Stimulated activated effector memory CD8-positive, alpha-beta T cell treated with anti-CD3 and anti-CD28 coated beads, Interleukin-12 subunit alpha, Interleukin-12 subunit beta, amount 100 ng/mL, for 72 hours (primary cell): ENCODE measurements at places on chromosomes 3 and 15.

DNA sequence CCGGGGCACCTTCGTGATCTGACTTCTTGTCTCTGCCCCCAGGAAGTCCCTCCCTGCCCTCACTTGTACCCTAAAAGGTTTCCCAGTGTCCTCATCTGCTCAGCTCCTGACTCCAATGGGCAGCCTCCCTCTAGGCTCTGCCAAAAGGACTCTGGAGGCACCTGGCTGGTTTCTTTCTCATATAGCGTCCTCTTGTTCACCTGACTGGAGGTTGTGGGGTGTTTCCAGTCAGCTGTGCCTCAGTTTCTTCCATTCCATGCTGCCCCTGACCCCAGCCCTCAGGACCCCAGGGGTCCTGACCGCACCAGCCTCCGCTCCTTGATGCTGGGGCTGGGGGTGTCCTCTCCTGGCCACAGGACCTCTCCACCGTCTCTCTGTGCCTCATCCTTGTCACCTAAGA is 2.5 kb downstream of the PRR23E start:
- DNase-seq = no peak

DNA sequence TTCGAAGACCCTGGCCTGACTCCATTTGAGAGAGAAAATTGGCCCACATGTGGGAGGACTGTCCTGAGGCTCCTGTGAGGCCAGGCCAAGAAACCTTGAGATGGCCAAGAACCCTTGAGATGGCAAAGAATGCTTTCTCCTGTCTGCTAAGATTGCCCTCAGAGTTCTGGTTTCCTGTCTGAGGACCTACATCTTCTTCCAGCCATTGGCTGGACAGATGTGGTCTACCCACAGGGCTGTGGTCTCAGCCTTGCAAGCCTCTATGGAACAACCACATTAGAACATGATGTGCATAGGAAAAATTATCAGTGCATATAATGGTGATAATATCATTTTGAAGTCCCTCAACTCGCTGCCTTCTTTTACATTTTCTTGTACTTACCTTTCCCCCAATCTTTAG is 10.8 kb upstream of the RASA2 start:
- no peak for DNase-seq

- no peak for DNase-seq
Observed at GRCh38 chr3:186001842-186002241, 64.0 kb upstream of the TRA2B start.

GRCh38 chr3:111976254-111976653 is 2.6 kb upstream of the ABHD10 start:
- no peak for DNase-seq

- DNase-seq = peak; percentile 49
Observed at GRCh38 chr15:70100474-70101341, 3.0 kb upstream of the TLE3 start.

DNA sequence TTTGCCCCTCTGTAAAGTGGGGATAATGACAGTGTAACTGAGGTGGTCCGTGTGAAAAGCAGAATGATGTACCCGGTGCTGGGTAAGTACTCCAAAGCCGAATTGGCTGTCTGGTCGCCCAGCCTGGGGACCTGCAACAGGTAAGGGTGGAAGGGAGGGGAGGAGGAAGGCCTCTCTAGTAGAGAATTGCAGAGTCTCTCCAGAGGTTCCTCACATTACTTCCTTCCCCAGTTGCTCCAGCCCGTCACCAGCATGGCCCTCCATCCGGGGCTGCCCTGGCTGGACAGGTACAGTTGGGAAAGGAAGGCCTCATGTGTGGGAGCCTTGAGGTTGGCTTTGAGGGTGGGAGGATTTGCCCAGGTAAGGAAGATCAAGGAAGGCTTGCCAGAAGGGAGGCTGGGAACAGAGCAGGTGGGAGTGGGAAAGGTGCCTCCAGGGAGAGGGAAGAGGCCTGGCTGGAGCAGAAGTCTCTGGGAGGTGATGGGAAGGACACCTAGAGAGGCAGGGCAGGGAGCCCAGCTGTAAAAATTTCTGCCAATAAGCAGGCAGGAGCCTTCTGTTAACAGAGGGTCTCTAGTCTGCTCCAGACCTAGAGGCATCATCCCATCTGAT is 1.7 kb upstream of the PSTPIP1 start:
- DNase-seq = no peak

DNA sequence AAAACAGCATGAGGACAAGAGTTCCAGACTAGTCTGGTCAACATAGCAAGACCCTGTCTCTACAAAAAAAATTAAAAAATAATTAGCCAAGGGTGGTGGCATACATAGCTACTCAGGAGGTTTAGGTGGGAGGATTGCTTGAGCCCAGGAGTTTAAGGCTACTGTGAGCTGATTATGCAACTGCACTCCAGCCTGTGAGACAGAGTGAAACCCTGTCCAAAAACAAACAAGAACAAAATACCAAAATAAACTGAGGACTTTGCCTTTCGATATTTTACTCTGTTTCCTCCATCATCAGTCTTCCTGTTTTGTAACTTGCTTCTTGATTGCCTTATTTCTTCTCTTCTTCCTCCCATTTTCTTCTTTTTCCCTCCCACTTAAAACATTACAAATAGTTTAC is 504.4 kb downstream of the ROBO1 start:
- DNase-seq = no peak

DNA sequence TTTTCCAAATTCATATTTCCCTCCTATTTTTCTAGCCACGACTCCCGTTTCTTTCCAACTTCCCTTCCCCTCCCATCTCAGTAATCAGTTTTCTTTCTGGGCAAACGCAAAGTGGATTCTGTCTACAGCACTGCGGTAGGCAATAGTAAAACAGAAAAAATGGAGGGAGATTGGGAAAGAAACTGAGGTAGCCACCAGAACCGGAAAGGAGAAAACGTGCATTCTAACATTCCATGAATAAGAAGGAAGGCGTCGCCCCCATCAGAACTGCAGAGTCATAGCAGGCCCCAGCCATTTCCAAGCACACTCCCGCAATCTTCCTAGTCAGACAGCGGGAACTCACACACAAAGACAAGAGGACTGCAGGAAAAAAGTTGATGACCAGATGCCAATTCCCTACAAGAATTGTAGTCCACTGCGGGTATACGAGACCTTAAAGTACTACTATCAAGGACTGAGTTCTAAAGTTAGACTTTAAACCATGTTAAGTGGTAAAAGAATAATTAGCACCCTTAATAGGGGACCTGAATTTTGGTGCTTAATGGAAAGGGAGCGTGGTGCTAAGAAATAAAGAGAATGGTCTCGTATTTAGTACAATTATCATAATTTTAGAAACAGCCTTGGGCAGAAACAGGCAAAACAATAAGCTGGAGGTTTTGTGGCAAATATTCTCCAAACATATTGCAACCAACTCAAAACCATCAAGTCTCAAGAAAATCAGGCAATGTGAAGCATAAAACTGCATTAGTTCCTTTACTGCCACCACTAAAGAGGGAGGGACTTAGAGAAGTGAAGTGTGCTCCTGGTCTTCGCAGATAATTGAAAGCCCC is 1.4 kb downstream of the PFN2 start:
- DNase-seq = no peak

- no peak for DNase-seq
Observed at GRCh38 chr3:161322781-161323568, 48.3 kb downstream of the SPTSSB start.

- no peak for DNase-seq
Observed at GRCh38 chr15:60839510-60840211, 360.7 kb upstream of the ICE2 start.

GRCh38 chr3:122025296-122025695 is 3.2 kb upstream of the ILDR1 start:
- no peak for DNase-seq

DNA sequence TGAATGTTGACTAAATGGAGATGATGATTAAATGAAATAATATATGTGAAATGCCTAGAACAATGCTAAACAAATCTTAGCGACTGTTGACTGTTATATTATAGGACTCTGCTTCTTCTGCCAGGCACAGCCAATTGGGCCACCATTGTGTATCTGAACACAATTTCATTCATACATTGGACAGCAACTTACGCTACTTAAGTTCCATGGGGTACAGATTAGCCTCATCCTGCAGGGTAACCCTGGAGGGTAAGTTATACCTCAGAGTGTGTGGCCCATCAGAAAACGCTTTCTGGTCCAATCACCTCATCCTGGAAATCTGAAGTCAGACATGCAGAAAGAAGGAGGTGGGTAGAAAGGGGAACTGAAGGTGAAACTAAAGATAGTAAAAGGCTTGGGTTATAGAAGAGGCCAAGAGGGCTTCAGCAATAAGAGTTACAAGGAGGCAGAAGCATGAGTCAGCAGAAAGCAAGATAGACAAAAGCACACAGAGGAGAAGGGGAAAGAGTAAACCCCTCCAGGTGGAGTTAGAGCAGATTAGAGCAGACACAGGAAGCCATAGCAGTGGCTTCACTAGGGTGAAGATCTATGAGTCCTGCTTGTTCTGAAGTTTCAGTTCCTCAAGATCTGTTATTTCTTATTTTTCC is 119.3 kb upstream of the SLC24A5 start:
- DNase-seq = no peak

DNA sequence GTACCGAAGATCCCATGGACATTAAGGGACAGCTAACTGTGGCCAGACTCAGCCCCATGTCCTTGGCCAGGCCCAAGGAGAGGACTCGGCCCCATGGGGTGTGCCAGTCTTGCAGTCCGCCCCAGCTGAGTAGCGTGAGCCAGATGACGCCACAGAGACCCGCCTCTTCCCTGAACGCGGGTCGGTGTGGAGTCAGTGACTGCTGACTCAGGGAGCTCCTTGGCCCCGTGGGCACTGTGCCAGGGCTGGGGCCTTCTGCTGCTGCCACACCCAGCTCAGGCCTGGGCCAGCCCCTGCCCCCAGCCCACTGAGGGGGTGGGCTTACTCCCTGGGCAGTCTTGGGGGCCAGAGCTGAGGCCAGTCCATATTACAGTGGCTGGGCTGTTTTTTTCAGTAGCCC is 52.8 kb downstream of the PLXNA1 start:
- DNase-seq = no peak

DNA sequence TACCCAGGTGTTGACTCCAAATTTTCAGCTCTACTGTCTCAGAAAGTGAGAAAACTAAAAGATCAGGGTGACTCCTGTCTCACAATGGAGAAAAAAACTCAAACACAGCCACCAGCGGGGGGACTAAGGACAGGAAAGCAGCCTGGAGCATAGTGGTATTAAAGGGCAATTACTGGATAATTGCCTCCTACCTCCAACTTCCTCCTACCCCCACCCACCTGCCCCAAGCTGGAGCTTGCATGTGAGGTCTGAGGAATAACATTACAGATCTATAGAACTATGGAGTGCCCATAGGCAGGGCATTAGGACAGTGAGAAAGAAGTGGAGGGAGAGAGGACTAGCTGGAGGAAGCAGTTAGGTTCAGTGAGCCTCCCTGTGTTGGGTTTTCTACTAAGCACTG is 2.7 kb upstream of the PCCB start:
- no peak for DNase-seq

- no peak for DNase-seq
Observed at GRCh38 chr3:122586098-122586497, 8.6 kb downstream of the PARP15 start.

DNA sequence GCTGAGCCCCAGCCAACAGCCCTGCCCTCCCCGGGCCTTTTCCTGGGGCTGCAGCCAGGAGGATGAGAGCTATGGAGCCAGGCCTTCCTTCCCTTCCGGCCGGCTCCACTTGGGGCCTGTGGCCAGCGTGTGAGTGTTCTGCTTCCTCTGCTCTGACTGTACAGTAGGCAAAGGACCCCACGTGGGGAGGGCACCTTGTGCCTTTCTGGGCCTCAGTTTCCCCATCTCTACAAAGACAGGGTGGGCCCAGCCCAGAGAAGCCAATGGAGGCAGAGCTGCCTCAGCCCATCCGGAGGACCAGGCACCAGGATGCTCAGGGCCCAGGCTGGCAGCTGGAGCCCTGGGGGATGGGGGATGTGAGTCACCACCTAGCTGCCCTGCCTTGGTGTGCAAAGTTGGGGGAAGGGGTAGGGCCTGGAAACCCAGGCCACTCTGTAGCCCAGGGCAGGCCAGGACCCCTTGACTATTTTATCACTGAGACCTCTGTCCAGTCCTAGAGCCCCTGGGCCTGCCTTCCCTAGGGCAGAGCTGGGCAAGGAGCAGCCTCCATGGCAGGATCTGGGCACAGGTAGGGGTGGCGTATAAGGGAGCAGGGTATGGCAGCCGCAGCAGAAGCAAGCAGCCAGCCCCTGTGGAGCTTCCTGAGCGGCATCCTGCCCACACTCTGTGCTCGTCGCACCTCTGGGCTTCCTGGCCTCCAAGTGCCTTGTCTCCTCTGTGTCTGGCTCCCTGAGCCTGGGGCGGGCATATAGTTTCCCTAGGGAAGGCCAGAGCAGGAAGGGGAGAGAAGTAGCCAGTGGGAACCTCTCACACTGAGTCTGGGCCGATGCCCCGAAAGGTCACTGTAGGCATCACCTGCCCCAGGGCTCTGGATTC is 1.8 kb downstream of the PSTPIP1 start:
- no peak for DNase-seq

DNA sequence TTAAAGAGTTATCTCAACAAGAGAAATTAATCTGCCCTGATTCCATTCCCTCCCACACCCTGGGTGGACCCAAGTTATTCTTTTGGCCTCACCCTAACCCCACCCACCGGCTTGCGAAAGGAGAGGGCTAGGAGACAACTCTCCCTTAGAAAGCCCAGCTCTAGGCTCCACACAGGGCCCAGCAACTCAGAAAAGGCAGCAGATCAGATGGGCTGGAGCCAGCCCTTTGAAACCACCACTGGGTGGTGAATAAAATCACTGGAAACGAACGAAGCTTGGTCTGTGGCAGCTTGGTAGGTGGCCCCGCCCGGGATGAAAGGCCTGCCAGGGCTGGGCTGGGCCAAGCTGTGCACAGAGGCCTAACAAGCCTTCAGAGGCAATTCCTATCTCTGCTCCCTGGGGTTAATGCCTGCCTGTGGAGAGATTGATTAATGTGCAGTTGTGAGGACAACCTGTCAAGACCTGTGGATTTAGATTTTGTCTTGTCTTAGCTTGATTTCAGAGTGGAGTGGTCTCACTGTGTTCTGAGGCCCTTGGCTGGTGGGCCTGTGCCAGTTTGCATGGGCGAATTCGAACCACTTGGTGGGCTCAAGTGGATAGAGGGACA is 38.8 kb downstream of the BHLHE40 start:
- DNase-seq = no peak

DNA sequence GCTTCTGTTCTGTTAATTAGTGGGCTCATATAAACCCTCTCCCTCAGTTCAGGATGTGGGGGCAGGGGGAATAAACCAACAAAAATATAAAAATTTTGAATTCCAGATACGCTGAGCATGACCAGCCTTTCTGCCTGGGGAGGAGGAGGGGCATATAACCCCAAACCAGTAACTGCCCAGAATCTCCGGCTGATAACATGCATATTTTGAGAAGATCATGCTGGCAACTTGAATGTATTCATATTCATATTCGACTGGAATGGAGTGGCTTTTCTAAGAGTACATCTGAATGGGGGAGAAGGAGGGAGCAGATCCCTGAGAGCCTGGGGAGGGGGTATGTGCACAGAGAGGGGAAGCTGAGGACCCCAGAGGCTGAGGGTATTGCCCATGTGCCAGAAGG is 54.5 kb upstream of the LCTL start:
- DNase-seq = no peak

- no peak for DNase-seq
Observed at GRCh38 chr3:189508784-189509501, 122.2 kb upstream of the TP63 start.

DNA sequence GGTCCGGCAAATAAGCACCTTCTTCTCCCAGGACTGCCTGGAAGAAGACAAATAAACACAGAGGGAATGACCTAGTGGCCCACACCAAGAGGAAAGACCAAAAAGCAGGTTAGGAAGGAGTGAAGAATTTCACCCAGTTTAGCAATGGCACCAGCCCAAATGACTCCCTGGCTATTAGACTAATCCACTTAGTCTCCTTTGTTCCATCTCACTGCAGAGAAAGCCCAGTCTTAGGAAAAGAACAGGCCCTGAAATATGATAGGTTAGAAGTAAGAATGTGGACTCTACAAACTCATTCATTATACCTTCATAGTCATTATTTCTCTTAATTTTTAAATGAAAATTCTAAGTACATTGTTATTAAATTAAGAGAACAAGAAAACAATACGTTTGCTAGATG is 23.2 kb downstream of the SERPINI2 start:
- DNase-seq = no peak
